ENCODE measurements at places on chromosomes 16 and 17.

- no peak for DNase-seq
These were observed 90.2 kb upstream of the CBX4 start for GRCh38 chr17:79929257-79930061.

GRCh38 chr17:45020354-45021138 is 30.9 kb downstream of the DCAKD start:
- DNase-seq, result no peak

- no peak for DNase-seq
These were observed 596.2 kb downstream of the MAF start for GRCh38 chr16:79004309-79004708.

DNA sequence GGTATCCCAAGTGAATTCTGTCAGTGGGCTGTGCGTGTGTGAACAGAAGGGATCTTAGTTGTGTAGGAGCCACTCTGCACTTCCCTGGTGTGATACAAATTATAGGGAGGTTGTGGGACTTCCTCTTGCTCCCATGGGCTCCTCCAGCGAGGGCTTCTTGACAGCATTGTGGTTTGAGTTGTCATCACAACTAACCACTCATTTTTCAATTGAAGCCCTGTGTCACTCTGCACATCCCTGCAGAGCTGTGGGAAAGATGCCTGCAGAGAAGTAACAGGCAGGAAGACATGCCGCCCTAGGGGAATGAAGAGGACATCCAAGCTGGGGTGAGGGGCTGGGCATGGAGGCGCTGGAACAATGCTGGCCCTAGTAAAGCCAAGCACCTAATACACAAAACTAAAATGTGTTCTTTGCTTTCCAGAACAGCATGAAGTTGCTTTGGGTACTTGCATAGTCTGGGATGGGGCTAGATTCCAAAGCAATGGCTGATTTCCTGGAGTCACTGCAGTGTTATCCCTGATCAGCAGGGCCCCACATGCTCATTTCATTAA is 692.5 kb downstream of the TOX3 start:
- no peak for DNase-seq

- DNase-seq, result no peak
These were observed 1.6 kb downstream of the ASIC2 start for GRCh38 chr17:33291248-33292200.

DNA sequence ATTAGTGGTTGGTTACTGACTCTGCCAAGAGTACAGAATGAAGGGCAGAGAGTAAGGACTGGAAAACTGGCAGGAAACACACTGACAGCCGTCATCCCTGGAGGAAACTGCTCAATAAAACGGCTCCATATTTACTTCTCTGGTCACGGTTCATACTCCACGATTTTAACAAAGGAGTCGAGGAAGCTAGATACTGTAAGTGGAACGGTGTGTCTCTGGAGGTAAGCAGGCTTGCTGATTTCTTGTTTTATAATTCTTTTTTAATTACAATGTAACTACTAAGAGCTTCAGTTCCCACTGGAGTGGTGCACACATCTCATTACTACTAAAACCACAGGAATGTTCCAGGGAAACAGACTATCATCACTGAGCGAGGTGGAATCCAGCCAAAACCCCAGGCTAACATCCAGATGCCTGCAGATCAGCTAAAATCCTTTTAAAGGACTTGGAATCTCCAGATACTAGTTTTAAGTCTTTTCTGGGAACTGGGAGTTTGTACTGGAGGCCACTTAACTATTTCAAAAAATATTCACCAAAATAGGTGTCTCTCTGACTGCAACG is 17.8 kb downstream of the SERPINF1 start:
- DNase-seq, result no peak

Data from HuH-7.5 (cell line).